NCI-H510A treated with DMSO at 0.1 percent for 48 hours (cell line): ENCODE measurements at places on chromosomes 7 and 10.

DNA sequence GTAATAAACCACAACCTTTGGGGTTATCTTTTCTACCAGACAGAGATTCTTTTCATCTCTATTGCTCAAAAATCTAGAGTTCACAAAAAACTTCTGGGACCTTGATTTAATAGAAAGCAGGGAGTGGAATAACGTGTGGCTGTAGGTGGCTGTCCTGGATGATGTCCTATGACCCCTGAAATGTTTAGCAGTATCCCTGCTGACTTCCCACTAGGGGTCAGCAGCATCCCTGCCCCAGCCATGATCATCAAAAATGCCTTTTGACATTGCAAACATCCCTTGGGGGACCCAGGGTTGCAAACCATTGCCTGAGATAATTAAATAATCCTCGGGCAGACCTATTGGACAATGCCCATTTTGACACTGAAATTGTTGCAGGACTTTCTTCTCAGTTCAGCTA lies 177.1 kb downstream of the USP6NL start:
- no peak for DNase-seq

- no peak for DNase-seq
These were observed 24.3 kb downstream of the HSPB1 start for GRCh38 chr7:76326646-76327233.

DNA sequence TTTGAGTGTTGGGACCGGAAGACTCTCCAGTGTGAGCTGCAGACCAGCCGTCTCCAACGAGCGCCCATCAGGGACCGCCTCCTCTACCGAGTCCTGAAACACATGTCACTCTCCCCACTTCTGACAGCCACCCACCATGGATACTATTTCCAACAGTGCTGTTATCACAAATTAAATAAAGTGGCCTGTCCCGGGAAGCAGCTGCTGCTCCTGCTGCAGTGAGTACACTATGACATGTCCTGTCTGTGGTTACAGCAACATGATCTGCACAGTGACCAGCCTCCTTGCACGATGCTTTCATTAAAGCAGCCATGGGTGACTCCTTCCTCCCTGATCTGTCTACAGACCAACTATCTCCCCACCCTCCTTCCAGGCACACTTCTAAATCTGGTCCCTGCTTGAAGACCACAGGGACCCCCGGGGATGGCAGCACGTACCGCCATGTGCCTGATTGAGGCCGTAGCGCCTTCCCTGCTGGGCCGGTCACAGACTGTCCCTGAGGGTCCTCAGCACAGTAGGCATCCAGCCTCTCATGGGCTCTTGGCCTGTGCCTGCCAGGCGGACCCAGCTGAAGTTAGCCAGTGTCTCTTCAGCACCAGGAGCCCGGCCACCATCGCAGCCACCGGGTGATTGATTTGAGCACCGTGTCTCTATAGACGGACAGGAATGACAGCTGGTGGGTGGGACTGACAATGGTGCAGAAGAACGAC lies 58.8 kb downstream of the TCERG1L start:
- DNase-seq, result no peak

GRCh38 chr7:124349443-124349842 lies 316.6 kb upstream of the TMEM229A start:
- DNase-seq, result no peak

DNA sequence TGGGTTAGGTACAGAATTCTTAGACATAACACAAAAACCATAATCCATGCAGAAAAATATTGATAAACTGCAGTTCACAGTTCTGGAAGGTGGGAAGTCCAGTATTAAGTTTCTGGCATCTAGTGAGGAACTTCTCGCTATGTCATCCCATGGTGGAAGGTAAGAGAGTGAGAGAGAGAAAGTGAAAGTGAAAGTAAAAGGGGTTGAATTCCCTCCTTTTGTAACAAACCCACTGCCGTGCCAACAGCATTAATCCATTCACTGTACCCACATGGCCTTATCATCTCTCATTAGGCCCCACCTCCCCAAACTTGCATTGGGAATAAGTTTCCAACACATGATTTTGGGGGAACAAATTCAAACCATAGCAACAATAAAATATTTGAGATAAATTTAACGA lies 17.1 kb downstream of the ZNF485 start:
- DNase-seq, result no peak

GRCh38 chr10:101120520-101120883 lies 10.6 kb upstream of the TLX1 start:
- no peak for DNase-seq

GRCh38 chr10:104622598-104623209 lies 18.4 kb upstream of the SORCS3 start:
- no peak for DNase-seq

- no peak for DNase-seq
These were observed 59.0 kb upstream of the ITGB1 start for GRCh38 chr10:33016988-33017387.

DNA sequence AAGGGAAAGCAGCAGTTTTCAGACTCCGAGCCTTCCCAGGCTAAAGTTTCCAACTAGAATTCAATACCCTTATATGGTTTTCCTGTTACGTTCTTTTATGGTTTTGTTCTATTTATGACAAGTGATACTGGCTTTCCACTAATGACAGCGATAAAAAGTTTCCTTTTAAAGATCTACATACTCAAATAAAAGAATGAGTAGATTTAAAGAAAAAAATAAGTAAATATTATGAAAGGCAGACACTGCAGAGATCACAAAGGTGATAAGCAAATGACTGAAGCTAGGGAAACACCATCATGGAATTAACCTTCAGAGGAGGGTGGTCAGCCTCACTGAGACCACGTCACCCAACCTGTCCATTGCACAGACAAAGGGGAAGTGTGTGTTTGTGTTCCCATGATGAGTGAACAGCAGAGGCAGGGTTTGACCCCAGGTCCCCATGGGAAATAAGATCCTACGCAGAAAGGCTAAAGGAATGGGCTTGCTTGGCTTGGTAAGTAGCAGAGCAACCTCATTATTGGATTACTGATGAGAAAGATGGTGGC lies 4.0 kb downstream of the VSIR start:
- DNase-seq, result no peak

DNA sequence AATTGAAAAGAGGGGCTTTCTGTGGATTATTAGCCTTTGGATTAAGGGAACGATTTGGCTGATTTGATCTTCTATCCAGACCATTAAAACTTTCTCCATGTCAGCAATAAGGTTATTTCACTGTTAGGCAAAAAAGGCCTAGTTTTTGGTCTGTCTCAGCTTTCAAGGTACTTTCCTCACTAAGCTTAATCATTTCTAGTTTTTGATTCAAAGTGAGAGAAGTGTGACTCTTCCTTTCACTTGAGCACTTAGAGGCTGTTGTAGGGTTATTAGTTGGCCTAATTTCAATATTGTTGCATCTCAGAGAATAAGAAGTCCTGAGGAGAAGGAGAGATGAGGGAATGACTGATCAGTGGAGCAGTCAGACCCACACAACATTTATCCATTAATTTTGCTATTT lies 596.0 kb upstream of the TPK1 start:
- DNase-seq, result no peak

GRCh38 chr7:141484907-141485306 lies 66.3 kb upstream of the AGK start:
- no peak for DNase-seq

DNA sequence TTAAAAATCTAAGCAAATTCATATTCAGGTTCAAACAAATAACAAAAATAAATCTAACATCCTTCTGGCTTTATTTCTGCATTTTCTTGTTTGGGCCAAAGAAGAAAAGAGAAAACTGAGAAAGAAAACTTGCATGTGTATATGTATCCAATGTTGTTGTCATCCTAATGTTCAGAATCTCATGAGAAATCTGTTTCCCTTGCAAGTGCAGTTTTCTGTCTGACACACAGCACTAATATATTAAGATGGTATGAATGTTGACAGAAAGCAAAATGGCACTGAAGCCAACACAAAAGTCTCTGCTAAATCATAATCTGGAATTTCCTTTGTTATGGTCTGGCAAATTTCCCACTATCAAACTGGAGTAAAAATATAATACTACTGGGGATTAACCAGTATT lies 235.9 kb downstream of the HGF start:
- DNase-seq, result no peak

GRCh38 chr10:124090601-124091209 lies 2.7 kb downstream of the CHST15 start:
- DNase-seq, result no peak

DNA sequence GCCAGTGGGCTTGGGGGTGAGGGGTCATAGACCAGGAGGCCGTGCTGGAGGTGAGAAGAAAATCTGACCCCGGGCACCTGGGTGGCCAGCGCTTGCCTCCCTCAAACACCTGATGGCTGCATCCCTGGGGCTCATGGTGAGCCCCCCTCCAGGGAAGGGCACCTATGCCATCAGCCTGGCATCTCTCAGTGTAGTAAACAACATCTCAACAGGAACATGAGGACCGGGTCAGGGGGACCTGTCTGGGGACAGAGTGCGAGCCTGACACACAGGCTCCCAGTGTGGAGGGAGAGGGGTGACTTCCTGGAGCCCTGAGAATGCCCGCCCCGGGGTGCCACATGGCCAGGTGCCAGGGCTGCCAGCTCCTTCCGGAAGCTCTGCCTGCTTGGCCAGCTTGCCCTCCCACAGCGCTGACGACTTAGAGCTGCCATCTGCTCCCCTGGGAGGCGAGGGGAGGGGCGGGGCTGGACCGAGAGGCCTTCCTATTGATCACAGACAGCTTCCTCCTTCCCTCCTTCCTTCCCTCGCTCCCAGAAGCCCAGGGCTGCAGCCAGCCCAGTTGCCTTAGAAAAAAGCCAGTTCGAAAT lies 12.3 kb downstream of the STX1A start:
- peak; percentile 86 for DNase-seq

GRCh38 chr7:41586931-41587640 lies 115.8 kb downstream of the INHBA start:
- DNase-seq, result no peak

GRCh38 chr10:124063750-124064603 lies 29.4 kb downstream of the CHST15 start:
- DNase-seq, result peak; percentile 31

GRCh38 chr10:97328646-97329453 lies 5.7 kb downstream of the FRAT2 start:
- DNase-seq, result no peak

GRCh38 chr7:151347200-151347599 lies 5.6 kb downstream of the NUB1 start:
- no peak for DNase-seq

DNA sequence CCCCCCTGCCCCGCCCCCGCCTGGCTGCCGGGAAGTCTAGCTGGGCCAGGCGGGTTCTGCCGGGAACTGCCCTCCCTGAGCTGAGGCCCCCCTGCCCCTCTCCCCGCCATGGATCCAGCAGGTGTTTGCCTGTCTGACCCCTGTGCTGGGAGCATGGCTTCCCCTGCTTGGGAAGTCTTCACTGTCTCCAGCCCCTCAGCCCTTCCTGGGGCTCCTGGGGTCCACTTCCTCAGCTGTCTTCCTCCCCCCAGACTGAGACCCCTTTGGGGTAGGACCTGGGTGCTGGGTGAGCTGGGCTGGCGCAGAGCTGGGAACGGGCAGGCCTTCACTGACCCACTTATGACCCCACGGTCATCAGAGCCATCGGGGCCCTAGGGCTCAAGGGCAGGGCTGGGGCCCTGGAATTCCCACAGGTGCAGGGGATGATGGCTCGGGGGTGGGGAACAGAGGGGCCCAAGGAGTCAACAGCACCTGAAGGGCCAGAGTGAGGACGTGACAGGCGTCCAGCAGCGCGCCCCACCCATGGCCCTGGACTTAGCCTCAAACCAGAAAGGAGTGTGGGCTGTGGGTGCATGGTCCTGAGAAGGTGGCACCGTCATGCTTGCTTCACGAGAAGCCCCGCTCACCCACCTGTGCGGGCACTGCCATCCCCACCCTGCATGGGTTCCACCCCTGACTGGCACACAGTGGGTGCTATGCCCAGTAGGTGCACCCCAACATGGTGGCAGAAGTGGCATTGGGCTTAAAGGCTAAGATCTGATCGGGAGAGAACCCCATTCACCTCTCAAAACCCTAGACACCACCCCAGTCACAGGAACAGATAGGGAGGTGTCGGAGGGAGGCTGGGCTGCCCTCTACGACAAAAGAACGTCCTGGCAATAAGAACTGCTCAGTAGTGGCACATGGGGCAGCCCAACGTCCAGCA lies 16.2 kb upstream of the TNRC18 start:
- no peak for DNase-seq

GRCh38 chr7:9856668-9857067 lies 1117.0 kb upstream of the PHF14 start:
- DNase-seq, result no peak
